ENCODE measurements at places on chromosomes 4 and X.

DNA sequence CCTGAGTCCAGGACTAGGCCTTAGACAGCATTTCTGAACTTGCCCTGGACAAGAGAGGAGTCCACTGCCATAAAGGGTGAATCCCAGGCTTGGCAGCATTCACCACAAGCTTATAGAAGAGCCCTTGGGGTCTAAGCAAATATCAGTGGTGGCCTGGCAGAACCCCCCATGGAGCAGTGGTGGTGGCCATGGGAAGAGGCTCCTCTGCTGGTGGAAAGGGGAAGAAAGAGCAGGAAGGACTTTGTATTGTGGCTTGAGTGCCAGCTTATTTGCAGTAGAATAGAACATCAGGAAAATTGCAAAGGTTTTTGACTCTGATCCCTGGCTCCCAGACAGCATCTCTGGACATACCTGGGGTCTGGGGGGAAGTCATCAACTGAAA lies 58.1 kb upstream of the STARD8 start:
- no peak for DNase-seq

- no peak for DNase-seq
Measured at GRCh38 chr4:71785959-71786358, 2.1 kb upstream of the GC start.

DNA sequence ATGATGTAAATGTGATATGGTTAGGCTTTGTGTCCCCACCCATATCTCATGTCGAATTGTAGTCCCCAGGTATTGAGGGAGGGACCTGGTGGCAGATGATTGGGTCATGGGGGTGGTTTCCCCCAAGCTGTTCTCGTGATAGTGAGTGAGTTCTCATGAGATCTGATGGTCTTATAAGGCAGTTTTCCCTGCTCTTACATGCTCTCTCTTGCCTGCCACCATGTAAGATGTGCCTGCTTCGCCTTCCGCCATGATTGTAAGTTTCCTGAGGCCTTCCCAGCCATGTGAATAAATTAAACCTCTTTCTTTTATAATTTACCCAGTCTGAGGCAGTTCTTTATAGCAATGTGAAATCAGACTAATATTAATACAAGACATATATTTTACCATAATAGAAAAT lies 23.9 kb downstream of the BLOC1S4 start:
- no peak for DNase-seq

GRCh38 chrX:38117485-38117884 lies 103.2 kb downstream of the SRPX start:
- DNase-seq: no peak

DNA sequence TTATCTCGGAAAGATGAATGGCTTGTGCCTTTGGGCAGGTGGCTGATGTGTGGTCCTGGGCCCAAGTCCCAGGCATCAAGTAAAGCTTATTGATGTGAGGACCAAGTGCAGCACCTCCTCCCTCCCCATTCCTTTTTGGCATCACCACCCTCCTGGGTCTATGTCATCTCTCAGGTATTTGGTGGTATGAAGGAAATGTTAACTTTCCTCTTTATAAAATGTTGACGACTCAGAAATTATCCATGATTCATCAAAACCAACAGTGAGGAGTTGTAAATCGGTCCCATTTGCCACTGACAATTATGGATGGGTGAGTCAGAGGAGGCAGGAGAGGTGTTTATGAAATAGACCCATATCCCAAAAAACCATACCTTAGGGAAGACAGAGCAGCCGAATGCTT lies 229.4 kb upstream of the GATB start:
- no peak for DNase-seq

DNA sequence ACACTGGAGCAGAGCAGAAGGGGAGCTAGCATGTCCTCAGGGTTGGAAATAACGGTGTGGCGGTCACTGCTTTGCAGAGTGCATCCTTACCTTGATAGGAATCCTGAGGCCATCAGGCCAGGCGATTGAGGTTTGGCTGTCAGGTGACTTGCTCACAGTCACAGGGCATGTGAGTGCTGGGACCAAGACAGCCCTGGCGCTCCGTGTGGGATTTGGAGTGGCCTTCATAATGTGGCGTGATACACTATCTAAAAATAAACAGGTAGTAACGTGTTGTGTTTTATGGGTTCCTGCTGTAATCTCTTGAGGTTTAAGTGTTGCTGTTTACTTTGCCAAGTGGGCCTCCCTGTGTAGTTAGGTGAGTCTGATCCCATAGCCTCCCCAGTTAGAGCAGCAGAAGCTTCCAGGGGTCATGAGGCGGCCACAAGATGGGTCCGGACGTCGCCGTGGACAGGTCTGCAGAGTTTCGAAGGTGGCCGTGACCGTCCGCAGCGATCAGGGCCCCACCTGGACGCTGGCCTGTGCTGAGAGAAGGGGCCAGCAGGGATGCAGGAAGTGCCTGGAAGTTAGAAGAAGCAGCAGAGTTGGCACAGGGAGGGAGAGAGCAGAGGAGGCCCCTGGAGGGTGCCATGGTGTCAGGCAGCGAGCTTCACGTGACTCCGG lies 27.7 kb downstream of the RGS12 start:
- DNase-seq: no peak

GRCh38 chrX:106917830-106918500 lies 2.2 kb upstream of the CLDN2 start:
- no peak for DNase-seq

DNA sequence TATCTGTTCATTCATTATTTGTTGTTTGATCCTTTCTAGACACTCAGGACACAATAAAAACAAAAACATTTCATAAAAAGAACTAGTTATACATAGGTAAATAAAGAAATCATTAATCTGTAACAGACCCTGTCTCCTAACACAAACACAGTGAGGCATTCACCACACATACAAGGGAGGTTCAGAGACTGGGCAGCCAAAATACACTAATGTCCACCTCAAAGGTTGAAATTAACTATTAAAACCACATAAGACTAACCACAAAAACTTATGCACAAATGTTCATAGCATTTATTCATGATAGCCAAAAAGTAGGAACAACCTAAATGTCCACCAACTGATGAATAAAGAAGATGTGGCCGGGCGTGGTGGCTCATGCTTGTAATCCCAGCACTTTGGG lies 7.8 kb downstream of the PAPSS1 start:
- DNase-seq: no peak

- peak; percentile 23 for DNase-seq
Measured at GRCh38 chr4:55545641-55546505, 836 bp downstream of the CLOCK start.

- DNase-seq: no peak
Measured at GRCh38 chr4:174604198-174604597, 81.9 kb upstream of the HPGD start.
